Amygdala (tissue), 56 donors: ENCODE measurements at places on chromosomes 16 and 17.

- DNase-seq, result no peak
Observed at GRCh38 chr17:53979991-53980390, 157.3 kb downstream of the KIF2B start.

DNA sequence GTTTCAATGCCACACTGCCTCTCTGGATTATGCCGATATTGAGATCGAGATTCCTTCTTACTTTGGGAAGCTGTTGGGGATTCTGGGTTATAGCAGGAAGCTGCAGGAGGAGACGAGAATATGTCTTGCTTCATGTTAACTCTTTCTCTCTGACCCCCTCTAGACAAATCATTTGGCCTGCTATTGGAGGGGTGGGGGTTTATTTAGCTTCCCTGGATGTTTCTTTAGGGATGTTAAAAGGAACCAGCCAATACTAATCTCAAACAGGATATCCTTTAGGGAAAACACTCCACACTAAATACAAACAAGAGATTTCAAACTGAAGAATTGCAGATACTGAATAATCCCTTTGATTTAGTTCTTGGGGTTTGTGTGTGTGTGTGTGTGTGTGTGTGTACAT, 102.6 kb downstream of the TMEM100 start:
- no peak for DNase-seq

DNA sequence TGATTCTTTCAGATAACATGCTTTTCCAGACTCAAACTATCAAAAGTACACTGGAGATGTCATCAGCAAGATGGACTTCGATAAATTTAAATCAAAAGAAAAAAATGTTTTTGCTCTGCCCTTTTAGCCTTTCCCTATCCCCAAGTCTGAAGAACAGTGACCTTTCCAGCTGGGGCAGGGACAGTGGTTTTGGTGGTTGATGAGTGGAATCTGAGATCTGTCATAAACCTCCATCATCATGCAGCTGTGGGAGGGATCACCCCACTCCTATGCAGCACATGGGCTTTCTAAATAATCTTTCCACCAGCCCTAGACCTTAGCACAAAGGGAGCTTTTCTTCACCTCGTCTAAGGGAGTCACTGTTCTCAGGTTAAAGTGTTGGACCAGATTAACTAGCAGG, 869.5 kb upstream of the SOX9 start:
- no peak for DNase-seq

DNA sequence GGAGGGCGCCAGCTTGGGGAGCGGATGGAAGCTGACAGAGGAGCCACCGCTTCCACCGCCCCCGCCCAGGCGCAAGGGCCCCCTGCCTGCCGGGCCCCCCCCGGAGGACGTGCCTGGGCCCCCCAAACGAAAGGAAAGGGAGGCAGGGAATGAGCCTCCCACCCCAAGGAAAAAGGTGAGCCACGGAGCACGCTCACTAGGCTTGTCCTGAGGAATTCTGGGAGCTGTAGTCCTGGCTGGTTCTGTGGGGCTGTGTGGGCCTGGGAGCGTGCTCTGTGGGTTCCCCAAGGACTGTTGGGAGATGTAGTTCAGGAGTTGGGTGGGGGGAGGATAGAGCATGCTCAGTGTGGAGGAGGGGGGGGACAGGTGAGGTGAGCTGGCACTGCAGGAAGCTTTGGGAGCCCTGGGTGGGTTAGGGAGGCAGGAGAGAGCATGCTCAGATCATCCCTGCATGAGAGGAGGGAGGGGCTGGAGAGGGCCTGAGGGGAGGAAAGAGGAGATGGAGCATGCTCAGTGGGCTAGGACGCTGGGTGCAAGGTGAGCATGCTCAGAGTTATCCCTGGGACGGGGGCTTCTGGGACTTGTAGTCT, 4.5 kb downstream of the FBXL19 start:
- DNase-seq, result no peak

DNA sequence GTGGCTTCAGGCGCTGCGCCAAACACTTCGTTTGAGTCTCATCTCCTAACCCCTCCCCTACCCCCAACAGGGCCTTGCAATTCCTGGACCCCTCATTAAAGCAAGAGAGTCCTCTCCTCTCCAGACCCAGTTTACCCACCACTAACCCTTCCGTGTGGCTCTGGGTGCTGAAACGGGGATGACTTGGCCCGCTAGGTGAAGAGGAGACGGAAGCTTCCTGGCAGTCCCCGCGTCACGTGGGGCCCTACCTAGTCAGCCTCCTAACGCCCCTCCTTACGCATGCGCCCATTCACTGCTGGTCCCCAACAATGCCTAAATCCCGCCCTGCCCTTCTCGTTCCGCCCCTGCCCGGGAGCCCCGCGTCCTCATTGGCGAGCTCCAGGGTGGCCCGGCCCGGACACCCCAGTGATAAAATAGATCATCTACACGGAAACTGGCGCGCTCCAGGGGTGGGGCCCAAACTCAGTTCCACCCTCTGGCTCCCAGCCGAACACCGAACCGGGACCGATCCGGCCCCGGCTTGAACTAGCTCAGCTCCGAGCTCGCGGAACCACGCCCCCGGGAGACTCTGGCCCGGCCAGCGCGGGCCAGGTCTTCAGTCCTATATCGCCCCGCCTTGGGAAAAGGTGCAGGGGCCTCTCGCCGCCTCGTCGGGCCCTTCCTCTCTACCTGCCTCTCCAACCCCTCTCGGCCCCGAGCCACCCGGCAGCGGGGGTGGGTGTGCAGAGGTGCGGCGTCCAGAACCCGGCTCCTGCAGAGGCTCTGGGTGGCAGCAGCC, at the start of gene SLC16A13:
Gene SLC16A13, plus strand, starts transcription at position 425 of the 778 bp plus-strand sequence. CDS start 368 bp downstream, outside the sequence.
- DNase-seq, result peak; percentile 89

GRCh38 chr17:10069301-10069700, 129.1 kb downstream of the GAS7 start:
- no peak for DNase-seq

DNA sequence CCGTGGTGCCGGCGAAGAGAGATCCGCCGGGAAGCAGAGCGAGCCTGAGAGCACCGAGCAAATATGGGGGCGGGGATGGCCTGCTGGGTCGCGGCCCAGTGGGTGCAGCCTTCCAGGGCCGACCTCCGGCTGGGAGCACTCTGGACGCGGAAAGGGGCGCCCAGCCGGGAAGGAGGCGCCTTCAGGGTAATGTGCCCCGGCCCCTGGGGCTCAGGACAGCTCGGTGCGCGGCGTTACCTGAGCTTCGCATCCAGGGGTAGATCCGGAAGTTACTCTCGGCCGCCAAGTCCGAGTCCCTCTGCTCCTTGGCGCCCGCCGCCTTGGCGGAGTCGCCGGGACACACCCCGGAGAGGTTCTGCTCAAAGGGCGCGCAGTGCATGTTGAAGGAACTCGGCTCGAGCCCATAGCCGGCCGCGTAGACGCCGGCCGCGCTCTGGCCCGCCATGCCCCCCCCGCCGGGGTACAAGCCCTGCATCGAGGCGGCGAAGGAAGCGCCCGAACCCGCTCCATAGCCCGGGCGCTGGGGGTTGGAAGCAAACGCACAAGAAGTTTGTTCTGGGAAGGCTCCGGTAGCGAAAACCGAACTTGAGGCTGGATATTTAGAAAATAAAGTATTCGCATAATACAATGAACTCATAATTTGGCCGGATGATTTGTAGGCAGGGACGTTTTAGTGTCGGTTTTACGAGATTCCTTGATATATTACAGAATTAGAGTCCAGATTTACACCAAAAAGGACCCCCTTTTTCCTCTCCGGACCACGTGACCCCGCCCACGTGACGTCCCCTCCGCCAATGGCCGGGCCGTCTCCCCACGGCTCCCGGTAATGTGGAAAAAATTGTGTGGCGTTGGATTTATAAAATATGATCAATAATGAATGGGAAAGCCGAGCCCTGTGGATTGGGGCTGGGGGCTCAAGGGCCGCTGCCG, at the start of gene HOXB7:
Gene HOXB7, minus strand, starts transcription at position 736 of the 930 bp plus-strand sequence. Its CDS starts 99 bp downstream, at position 637.
- no peak for DNase-seq

GRCh38 chr16:84278968-84279367, 15.7 kb upstream of the WFDC1 start:
- peak; percentile 41 for DNase-seq

DNA sequence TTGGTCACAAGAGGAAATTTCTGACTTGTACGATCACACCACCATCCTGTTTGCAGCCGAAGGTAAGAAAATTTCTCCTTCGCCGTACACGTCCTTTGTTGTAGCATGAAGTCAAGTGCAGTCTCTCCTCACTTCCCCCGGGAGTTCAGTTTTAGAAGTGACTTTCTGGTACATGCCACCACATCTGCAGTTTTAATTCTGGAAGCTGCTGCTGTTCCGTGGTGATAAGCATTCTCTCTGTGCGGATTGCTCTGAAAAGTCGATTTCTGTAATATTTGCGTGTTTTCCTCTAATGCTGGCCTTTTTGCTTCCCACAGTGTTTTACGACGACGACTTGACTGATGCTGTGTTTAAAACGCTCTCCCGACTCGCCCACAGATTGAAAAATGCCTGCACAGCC, 20.6 kb downstream of the METTL22 start:
- DNase-seq, result no peak

DNA sequence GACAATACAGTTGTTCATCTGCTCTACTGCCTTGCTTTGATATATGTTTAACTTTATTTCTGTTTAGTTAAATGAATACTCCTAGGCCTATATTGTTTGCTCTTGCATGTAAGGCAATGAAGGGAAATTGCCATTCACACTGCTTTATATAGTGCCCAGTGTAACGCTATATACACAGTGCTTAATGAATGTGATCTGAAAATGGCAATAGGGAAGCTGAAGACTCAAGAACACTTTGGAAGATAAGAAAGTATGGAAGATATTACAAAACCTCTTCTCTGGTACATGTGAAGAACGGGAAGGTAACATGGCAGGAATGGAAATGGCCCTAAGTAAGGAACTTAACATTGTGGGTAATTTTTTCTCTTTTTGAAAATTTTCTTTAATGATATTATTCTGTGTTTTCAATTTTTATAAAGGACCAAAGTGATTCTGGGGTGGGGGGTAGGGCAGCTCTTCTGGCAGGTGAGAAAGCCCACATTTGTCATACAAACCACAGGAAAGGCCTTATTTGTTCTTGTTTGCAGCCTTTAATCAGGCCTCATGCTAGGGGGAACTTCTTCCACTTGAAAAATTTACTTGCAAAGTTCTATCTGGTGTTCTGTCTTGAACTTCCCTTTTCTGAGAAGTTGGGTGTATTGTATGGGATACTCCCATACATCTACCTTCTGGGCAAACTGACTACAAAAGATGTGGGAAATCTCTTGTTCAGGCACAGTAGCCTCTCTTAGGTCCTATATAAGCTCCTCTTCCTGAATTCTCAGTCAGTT, 100.8 kb upstream of the CORO6 start:
- no peak for DNase-seq
